ENCODE measurements at places on chromosomes 3 and 15.

- no peak for DNase-seq
Observed at GRCh38 chr3:38334142-38335055, 12.2 kb upstream of the XYLB start.

- no peak for DNase-seq
Observed at GRCh38 chr3:55654123-55654760, 167.1 kb upstream of the WNT5A start.

DNA sequence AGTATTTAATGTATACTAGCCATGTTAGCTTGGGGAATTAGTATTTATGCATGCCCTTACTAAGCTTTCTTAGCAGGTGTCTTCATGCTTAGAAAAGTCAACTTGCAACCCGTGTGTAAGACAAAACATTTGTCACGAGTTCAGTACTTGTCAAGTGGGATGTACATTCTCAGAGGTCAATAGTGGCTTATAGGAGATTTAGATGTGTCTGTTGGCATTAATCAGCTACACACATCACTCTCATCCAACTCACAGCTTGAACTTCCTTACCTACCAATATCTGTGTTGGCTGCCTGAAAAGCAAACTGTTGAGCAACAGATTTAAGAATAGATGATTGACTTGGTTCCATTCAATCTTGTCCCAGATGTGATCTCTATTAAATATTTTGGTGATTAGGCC is 109.5 kb downstream of the ROBO2 start:
- DNase-seq = no peak

- peak; percentile 62 for DNase-seq
Observed at GRCh38 chr15:89129123-89129815, 41.0 kb downstream of the ABHD2 start.

DNA sequence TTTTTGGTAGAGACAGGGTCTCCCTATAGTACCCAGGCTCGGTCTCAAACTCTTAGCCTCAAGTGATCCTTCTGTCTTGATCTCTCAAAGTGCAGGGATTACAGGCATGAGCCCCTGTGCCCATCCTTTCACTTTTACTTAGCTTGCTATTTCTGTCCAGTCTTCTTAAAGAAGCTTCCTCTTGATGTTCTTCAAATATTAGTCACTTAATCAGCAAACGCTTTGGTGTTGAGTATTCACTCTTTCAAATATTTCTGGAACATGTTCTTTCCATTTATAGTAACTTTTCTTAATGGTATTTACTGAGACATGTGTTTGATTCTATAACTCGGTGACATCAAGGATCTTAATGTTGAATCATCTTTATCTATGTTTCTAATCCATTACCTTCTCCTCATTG is 122.1 kb downstream of the CNTN6 start:
- no peak for DNase-seq

Measured in activated CD4-positive, alpha-beta T cell treated with anti-CD3 and anti-CD28 coated beads, Interleukin-2, amount 50 U/mL, for 48 hours (primary cell).